ENCODE measurements at places on chromosomes 6 and 20.

DNA sequence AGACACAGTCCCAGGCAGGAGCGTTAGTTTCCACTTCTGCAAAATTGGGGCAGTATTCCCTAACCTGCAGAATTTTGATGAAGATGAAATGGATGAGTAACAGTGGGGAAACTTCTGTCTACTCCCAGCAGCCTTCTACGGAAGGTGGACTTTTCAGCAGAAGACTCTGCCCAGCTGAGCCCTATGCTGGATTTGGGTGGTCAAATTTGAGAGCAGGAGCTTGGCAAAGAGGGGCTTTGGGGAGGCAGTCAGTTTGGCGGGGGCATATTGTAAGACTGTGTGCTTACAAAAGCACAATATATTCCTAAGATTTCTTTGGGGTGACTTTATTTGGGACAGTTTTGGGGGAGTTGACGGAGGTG is 5.4 kb upstream of the SDCBP2 start:
- no peak for DNase-seq

- DNase-seq, result no peak
These were observed 91.8 kb upstream of the NHSL1 start for GRCh38 chr6:138590796-138591709.

- no peak for DNase-seq
These were observed 128.8 kb downstream of the PHF3 start for GRCh38 chr6:63764318-63764916.

DNA sequence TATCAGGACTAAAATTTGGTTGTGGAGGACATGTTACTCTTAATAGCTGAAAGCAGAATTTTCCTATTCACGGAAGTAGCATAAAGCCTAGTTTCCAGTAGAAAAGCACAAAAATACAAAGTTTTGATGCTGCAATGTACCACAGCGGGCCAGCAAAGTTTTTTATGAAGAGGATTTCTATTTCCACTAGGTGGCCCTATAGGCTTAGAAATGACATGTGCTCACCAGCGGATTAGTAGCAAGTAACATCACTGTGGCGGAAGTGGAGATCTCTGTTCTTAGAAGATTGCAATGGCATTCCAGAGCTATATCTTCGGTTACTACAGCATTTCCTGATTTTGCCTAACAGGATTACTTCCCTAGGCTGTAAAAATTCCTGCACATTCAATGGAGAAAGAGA is 1219.0 kb upstream of the EYS start:
- no peak for DNase-seq

GRCh38 chr6:106856227-106856874 is 118.2 kb downstream of the CD24 start:
- no peak for DNase-seq

GRCh38 chr6:2108700-2109306 is 136.6 kb downstream of the GMDS start:
- DNase-seq, result no peak

GRCh38 chr6:119226089-119226488 is 123.5 kb downstream of the MAN1A1 start:
- DNase-seq, result no peak

DNA sequence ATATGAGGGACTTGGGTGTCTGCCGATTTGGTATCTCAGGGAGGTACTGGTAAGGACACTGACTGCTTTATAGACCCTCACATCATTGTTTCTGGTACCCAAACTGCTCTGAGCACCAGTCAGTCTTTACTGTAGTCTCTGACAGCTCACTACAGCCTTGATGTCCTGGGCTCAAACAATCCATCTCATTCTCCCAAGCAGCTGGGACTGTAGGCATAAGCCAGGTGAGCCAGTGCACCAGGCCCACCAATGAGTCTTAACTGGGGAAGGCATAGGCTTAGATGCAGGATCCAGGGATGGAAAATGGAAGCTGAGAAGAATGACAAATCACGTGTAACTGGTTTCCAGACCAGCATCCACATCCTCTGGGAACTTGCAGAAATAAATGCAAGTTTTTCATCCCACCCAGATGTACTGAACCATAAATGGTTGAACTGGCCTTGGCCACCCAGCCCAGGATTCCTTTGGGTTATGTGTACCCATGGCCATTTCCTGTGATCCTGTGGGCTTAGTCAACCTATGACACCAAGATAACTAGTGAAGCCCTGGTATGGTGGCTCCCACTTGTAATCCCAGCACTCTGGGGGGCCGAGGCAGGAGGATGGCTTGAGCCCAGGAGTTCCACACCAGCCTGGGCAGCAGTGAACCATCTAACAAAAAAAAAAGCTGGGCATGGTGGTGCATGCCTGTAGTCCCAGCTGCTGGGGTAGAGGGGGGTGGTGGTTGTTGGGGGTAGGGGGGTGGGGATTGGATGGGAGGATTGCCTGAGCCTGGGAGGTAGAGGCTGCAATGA is 5.8 kb downstream of the TUBB start:
- DNase-seq, result no peak

- DNase-seq, result no peak
These were observed 57.4 kb upstream of the PROKR2 start for GRCh38 chr20:5374171-5374570.

GRCh38 chr6:15036690-15037245 is 209.1 kb upstream of the JARID2 start:
- no peak for DNase-seq

DNA sequence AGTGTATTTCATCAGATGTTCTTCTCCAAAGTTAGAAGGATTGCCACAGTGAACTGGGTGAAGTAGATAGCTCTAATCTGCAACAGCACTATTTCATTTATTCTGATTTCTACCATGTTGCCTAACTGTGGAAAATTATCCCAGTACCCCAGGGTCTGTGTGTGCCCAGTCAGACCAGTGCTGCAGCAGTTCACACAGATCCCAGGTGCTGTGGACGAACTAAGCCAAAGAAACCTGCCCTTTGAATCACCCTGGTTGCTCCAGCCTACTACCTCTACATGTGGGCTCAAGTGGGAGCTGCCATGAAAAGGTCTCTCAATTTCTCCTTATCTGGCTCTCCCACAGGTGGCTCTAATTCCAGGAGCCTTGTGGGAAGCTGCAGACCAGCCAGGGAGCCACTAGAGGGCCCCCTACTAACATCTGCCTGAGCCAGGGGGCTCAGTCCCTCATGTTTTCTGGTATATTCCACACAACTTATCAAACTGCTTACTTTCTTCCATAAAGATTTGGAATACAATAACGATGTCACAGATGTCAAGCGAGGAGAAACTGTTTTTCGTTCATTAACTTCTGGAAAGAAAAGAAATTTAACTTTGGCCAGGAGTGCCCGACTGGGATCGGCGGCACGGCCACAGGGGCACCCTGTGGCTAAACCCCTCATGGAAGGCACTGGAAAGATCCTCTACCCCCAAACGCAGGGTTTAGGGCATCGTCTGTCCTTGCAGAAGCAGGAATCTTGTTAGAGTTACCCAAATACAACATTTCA is 31.6 kb upstream of the LY86 start:
- no peak for DNase-seq

- no peak for DNase-seq
These were observed 251.2 kb downstream of the GJA1 start for GRCh38 chr6:121686611-121687023.
